Hematopoietic multipotent progenitor cell treated with erythropoietin and hydrocortisone succinate and interleukin-3 and kit ligand, for 17 days (in vitro differentiated cells): ENCODE measurements at places on chromosomes 7 and 10.

- no peak for DNase-seq
These were observed 13.7 kb upstream of the CLDN4 start for GRCh38 chr7:73817121-73817520.

DNA sequence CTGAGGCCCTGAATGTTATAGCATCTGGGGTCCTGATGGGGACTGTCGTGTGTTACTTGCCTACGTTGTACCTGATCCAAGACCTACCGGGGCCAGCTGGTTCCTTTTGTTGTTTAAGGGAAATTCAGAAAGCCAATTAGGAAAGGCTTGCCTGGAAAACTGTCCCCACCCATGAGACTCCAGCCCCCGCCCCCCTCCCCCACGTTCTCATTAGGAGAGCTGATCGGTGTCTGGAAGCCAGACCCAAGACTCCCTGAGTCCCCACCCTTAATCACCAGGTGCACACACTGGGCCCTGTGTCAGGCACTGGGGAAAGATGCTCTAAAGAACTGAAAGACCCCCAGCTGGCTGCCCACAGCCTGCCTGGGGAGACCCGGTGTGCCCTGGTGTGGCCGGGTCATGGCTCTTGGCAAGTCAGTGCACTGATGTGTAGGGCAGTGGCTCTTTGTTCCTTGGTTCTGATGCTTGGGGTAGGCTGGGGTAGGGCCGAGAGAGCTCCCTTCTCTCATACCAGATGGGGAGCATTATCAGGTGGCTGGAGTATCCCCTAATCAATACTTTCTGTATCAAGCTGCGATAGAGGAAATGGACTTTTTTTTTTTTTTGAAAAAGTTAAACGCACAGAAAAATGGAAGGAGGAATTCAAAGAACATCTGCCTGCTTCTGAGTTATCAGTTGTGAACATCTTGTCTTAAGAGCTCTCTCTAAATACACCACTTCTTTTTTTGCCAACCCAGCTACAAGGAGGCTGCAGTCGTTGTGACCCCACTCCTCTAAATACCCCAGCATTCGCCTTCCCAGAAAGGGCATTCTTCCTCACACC is 16.9 kb downstream of the TSPAN15 start:
- no peak for DNase-seq

GRCh38 chr7:43439631-43440401 is 143.1 kb upstream of the STK17A start:
- peak; percentile 59 for DNase-seq

DNA sequence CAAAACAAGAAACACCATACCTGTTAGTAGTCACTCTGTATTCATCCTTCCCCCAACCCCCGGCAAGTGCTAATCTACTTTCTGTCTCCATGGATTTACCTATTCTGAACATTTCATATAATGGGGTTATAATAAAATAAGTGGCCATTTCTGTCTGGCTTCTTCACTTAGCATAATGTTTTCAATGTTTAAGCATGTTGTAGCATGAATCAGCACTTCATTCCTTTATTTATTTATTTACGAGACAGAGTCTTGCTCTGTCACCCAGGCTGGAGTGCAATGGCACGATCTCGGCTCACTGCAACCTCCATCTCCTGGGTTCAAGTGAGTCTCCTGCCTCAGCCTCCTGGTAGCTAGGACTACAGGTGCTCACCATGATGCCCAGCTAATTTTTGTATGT is 69.2 kb downstream of the HIP1 start:
- no peak for DNase-seq

DNA sequence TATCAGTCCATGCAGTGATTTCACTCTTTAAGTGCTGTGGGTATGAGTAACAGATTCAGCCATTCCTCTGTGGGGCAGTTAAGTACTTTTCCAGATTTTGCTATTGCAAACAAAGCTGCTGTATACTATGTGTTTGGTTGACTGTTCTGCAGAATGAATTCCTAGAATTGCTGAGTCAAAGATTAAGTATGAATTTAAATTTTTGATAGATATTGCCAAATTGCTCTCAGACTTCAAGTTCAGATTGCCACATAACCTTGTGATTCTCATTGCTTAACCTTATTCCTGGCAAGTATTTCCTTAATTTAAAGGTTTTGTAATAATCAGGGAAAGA is 21.6 kb upstream of the SAR1A start:
- no peak for DNase-seq

GRCh38 chr10:76206797-76207352 is 775.5 kb downstream of the LRMDA start:
- no peak for DNase-seq
